Stimulated activated CD4-positive, alpha-beta T cell treated with anti-CD3 and anti-CD28 coated beads, Interleukin-12 subunit alpha, Interleukin-12 subunit beta, amount 100 ng/mL, for 4 hours (primary cell): ENCODE measurements at places on chromosomes 2 and 18.

- DNase-seq: no peak
Measured at GRCh38 chr2:60840880-60841279, 40.5 kb upstream of the REL start.

- DNase-seq: no peak
Measured at GRCh38 chr2:222713002-222713401, 41.5 kb downstream of the MOGAT1 start.

DNA sequence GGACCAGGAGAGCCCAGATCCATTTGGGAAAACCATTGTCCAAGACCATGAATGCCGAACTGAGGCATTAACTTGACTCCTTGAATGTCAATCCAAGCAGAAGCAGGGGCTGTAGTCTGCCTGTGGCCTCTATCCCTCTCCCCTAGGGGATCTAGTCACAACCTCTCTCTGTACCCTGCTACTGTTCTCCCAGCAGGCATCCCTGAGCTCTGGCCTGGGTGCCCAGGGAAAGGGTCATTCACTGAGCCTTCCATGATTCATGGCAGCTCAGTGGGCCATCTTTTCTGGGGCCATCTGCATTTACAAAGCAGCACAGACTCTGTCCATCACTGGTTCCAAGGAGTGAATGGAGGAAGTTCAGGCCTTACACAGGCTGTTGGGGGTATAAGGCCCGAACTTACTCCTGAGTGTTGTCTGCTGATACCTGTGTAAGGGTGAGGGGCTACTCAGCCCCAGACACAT is 151.8 kb downstream of the ZFP36L2 start:
- no peak for DNase-seq

- DNase-seq: no peak
Measured at GRCh38 chr2:131584940-131585339, 57.3 kb downstream of the CCDC74A start.

DNA sequence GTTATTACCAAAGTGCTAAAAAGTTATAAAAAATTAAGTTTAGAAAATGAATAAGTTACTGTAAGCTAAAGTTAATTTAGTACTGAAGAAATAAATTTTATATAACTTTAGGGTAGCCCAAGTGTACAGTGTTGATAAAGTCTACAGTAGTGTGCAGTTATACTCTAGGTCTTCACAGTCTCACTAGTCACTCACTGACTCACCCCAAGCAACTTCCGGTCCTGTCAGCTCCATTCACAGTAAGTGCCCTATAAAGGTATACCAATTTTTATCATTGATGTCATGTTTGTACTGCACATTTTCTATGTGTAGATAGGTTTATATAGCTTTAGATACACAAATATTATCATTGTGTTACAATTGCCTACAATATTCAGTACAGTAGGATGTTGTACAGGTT is 518.3 kb upstream of the PIK3C3 start:
- DNase-seq: no peak
